C1 segment of cervical spinal cord (tissue), 14 donors: ENCODE measurements at places on chromosomes 3 and 15.

DNA sequence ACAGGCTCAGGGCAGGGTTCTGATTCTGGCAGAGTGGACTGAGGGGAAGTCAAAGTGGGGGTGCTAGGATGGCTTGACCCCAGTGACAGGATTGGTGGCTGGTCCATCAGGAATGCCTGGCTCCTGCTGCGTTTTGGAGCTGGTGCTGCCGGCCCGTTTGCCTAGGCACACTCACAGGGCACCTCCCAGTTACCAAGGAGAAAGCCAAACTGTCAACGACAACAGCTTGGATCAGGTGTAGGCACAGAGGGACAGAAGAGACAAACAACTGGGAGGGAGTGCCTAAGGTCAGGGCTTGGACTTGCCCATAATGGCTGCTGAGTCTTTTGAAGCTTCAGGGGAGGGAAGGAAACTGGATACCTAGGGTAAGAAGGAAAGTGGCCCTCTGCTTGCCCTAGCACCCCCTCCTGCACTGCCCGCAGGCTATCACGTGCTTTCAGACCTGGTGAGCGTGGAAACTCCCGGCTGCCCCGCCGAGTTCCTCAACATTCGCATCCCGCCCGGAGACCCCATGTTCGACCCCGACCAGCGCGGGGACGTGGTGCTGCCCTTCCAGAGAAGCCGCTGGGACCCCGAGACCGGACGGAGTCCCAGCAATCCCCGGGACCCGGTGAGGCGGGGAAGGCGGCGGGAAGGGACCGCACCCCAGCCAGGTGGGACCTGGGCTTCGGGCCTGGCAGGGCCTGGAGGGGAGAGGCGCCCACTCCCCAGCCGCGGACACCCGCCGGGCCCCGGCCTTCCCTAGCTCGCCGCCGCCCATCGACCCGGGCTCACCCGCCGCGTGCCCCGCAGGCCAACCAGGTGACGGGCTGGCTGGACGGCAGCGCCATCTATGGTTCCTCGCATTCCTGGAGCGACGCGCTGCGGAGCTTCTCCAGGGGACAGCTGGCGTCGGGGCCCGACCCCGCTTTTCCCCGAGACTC is 5.1 kb downstream of the DUOX1 start:
- DNase-seq, result no peak

DNA sequence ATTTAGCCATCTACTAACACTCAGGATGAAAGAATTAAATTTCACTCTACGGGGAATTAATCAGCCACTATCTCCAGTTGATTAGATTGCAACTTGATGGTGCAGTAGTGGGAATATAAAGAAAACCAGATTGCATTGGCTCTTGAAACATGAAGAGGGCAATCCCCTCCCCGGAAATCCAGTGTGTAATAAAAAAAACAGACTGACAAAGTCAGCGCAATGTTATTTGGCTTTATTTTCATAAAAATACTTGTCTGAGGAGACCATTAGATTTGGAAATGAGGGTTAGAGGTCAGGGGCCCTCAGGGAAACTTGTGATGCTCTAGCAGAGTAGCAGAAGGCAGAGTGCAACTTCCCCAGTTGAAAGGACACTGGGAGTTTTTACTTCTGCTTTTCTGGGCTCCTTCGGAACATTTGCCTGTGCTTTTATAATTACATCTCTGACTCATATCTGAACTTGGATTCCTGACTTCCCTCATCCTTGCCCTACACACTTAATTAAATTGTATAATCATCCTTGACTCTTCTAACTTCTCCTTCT is 326.8 kb downstream of the TUSC7 start:
- peak; percentile 14 for DNase-seq

DNA sequence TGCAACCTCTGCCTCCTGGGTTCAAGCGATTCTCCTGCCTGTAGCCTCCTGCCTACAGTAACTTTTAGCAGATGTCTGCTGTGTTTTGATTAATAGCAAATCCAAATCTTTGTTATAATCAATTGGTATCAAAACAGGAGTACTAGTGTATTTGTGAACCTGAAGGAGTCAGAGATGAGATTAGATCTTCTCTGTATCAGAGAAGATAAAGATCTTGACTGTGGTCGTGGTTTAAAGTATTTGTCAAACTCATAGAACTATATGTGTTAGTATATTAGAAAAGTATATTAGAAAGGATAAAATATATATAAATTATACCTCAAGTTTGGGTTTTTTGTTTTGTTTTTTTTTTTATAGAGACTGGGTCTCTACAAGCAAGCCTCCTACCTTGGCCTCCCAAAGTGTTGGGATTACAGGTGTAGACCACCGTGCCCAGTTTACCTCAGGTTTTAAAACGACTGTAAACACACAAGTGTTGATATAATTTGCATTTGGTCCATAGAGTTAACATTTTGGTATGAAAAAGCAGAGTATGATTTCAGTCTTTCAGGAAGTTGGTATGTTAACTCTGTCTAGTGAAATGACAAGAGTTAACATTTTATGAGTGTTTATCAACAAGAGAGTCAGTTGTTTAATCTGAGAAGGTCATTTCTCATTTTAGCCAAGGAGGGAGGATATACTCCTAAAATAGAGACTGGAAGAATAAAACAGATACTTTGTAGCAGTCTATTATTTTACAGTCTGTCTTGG is 18.3 kb downstream of the RTF1 start:
- no peak for DNase-seq

GRCh38 chr3:188241072-188241471 is 87.1 kb downstream of the LPP start:
- no peak for DNase-seq

DNA sequence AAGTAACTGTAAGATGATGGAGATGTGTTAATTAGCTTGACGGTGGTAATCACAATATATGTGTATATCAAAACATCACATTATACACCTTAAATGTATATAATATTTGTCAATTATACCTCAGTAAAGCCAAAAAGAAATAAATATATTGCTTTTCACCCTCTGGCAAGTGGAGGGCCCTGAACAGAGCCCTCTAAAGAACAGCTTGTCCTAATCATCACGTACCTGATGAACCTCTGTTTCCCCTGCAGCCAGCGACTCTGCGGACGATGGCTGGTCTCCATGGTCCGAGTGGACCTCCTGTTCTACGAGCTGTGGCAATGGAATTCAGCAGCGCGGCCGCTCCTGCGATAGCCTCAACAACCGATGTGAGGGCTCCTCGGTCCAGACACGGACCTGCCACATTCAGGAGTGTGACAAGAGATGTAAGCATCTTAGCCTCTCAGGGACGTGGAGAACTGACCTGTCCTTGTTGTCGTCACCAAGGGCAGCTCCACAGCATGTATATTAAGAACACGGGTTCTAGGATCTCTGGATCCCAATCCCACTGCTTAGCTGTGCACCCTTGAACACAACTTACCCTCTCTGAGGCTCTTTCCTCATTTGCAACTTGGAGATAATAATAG is 6.3 kb downstream of the THBS1 start:
- no peak for DNase-seq

DNA sequence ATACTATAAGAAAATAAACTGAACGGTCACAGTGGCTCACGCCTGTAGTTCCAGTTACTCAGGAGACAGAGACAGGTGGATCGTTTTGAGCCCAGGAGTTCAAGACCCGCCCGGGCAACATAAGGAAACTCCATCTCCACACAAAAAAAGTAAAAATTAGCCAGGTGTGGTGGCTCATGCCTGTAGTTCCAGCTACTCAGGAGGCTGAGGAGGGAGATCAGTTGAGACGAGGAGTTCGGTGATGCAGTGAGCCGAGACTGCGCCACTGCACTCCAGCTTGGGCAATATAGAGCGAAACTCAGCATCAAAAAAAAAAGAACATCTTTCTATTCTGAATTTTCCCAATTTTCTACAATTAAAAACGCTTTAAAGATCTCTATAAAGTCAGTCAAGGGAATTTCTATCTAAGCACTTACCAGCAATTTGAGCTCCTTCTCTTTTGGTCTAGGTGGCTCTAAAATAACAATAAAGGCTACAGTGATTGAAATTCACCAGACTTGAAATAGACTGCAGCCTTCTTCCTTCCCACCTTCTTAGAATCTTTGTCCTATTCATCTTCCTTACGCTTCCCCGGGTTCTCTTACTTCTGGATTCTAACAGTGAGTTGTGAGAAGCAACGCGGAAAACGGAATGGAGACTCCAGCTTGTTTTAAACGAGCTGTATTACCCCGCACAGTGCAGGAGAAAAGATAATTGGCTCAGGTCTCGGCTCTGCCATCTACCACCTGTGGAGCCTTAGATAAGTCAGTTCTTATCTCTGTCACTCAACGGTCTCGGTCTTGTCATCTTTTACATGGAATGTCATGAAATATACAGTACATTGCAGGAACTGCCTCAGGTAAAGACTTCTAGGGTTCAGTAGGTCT is 812 bp upstream of the SEC62 start:
- DNase-seq, result no peak

DNA sequence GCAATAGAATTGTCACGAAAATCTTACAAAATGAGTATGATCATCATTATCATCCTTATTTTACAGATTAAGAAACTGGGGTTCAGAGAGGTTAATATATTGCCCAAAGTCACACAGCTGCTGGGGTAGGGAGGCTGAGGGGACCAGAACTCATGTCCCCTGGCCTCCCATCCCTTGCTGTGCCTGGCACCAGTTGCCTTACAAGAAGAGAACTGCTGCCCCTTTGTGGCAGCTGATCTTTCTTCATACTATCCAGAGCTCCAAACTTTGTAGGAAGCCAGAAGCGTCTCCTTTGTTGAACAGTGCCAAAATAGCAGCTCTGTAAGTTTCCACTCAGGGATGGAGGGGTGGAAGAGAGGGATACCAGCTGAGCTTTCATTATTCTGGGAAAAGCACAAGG is 236.8 kb upstream of the TBC1D5 start:
- DNase-seq, result no peak

- no peak for DNase-seq
These were observed 66.7 kb downstream of the FILIP1L start for GRCh38 chr3:100047455-100048141.

- DNase-seq, result no peak
These were observed 95.9 kb downstream of the SLC49A4 start for GRCh38 chr3:122890720-122891220.

DNA sequence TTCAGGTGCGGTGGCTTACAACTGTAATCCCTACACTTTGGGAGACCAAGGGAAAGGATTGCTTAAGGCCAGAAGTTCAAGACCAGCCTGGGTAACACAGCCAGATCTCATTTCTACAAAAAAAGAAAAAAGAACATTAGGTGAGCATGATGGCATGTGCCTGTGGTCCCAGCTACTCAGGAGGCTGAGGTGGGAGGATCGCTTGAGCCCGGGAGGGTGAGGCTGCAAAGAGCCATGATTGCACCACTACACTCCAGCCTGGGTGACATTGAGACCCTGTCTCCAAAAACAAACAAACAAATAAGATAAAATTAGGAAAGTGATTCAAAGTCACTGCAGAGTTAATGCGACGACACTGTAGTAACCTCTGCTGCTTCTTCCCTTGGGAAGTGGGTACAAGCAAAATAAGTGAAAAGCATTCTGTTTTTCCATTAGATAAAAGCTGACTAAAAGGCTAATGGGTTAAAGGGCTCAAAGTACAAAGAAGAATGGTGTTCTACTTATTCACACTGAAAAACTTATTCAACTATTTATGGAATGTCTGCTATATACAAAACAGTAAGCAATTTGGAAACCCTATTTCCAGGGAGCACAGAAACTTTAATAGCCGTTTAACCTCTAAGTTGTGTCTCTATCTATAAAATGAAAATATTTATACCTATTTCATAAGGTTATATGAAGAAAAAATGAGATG is 8.0 kb upstream of the RPS27L start:
- no peak for DNase-seq

- DNase-seq, result no peak
These were observed 7.1 kb downstream of the ALG3 start for GRCh38 chr3:184241447-184242296.

DNA sequence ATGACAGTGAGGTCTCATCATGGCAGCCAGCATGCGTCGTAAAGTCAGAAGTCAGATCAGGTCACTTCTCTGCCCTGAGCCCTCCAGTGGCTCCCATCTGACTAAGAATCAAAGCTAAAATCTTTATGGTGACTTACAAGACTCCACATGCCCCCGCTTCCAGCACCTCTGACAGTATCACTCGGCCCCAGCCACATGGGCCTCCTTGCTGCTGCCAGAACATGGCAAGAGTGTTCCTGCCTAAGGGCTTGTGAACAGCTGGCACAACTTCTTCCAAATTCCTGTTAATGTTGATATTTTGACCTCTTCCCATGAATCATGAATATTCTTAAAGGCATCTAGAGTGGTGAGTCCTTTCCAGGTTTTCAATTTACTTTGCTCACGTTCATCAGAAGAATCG is 20.5 kb downstream of the POLR2M start:
- no peak for DNase-seq

DNA sequence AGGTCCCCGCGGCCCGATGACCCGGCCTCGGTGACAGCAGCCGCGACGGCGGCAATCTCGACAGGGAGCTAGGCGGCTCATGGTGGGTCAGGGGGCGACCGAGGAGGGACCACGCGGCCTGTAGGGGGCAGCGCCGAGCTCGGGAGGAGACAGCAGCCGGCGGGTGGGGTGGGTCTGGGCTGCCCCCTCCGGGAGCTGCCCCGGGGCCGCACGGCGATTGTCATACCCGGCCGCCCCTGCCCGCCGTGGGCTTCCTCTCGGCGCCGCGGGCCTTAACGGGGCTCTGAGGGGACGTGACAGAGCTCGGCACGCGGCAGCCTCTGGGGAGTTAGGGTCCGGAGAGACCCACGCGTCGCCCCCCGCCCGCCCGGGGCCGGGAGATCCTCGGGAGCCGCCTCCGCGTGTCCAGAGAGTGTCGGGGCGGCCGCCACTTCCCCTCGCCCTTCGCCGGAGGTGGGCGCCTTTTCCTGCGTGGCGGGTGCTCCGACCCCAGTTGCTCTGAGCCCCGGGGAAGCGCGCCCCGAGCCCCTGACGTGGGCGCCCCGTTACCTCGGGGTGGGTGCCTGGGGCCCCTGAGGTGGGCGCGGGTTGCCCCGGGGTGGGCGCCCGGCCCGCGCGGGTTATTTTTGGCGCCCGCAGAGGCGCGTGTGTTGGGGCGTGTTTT is 539 bp upstream of the PLCL2 start:
- DNase-seq, result peak; percentile 52

GRCh38 chr3:42005401-42005800 is 43.5 kb upstream of the ULK4 start:
- DNase-seq, result no peak

DNA sequence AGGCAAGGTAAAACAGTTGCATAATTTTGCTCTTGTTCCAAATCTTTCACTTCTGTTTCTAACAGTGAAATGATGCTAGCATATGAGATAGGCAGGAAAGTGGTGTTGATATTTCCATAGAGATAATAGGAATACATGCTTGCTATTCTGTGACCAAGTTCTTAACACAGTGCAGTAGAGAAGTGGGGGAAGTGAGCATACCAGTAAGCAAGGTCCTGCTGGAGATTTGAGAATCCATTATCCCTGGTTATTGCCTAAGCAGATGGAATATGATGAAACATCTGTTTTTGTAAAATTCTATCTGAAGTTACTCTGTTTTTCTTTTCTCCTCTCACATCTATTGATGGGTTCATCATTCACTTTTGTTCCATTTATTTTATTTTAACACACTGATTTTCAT is 28.7 kb downstream of the USP8 start:
- no peak for DNase-seq

DNA sequence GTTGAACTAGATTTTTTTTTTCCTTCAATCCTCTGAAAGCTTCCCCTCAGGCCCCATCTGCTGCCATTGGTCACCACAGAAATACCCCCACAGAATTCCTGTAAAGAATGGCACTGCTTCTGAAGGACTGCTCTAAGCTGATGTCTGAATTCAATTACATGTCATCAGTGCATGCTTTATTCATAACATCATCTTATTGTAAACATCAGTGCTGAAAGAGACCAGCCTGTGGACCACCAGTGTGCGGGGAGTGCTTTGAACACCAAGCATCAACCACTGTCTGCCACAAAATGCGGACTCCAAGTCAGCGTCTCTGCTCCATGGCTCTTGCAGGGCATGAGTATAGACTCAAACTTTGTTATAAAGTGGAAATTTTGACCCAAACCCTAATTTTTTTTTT is 11.6 kb downstream of the PHLDB2 start:
- DNase-seq, result no peak
